Right lobe of liver (tissue), 6 donors: ENCODE measurements at places on chromosomes 6 and 20. TPM values are rescaled to one million over a fixed set of nuclear protein-coding genes. Genes with fewer than 3 reads are reported as not detected.

The LGSN gene
- total RNA-seq, result 1.1 TPM

The MED23 gene
- total RNA-seq, result 11.3 TPM

The HS3ST5 gene
- not detected for total RNA-seq

The ZC3H12D gene
- 1.4 TPM for total RNA-seq

The ADAM33 gene
- total RNA-seq, result 0.51 TPM

The SYNDIG1 gene
- total RNA-seq, result not detected

The JPH2 gene
- total RNA-seq, result 0.18 TPM

The SPATA25 gene
- total RNA-seq, result 2.0 TPM

The NELFCD gene
- total RNA-seq, result 36.9 TPM

The PRKN gene
- total RNA-seq, result 1.1 TPM

The ULBP2 gene
- 0.43 TPM for total RNA-seq

The RCAN2 gene
- total RNA-seq, result 4.5 TPM

The CGA gene
- not detected for total RNA-seq

The LPA gene
- total RNA-seq, result 13.6 TPM

The TSHZ2 gene
- total RNA-seq, result 18.6 TPM
